ENCODE measurements at places on chromosomes 1 and 21.

GRCh38 chr1:37945743-37946702 is 830 bp downstream of the INPP5B start:
- no peak for DNase-seq

DNA sequence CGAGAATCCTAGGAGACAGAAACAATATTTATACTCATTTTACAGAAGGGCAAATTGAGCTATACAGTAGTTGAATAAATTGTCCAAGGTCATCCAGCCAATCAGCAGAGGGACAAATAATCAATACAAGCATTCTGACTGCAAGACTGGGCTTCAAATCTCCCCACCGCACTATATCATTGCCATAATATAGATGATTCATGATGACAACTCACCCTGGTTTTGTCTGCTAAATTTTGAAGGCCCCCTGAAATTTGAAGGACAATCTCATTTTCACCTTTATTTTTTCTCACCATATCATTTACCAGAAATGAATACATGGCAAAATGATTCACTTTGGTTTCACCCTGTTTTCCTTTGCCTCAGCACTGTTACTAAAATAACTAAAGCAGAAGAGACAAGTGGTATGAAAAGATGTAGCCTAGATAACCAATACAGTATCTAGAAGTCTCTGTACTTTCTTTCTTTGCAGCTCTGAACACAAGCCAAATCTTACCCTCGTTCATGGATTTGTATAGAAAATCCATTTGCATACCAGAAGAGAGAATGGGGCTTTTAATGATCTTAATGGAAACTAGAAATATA is 292.5 kb downstream of the TTLL7 start:
- no peak for DNase-seq

DNA sequence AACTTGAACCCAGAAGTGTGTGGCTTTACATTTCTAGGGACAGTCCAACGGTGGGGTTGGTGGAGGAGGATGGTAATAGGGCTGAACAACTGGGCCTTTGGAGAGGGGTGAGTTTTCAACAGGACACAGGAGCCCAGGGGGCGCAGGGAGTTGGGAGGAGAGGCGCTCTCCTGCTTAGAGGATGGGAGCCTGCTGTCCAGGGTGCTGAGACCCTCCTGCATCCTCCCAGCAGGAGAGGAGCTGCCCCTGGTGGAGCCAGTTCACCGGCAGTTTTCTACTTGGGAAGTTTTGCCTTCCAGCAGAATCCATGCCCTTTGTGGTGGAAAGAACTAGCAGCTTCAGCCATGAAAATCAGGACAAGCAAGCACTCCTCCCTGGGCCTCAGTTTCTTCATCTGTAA is 8.6 kb downstream of the KCNC4 start:
- no peak for DNase-seq

DNA sequence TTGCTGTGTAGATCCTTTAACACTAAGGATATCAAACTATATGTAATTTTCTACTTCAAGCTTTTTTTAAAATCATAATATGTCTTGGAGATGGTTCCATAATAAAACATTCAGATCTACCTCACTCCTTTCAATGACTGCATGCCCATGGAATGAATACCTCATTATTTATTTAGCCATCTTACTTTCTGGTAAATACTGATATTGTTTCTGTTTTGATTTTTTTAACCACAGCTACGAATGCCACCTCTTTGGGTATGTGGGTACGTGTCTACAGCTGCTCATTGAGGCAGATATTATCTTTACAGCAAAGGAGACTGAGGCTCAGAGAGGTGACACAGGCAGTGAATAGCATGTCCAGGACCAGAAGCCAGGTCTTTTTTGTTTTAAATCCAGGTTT is 215.7 kb downstream of the ST6GALNAC3 start:
- DNase-seq, result no peak

- DNase-seq, result no peak
Measured at GRCh38 chr1:160575112-160575664, 4.1 kb downstream of the CD84 start.

GRCh38 chr1:216095400-216095799 is 327.8 kb downstream of the USH2A start:
- DNase-seq, result no peak

Data from left forelimb (tissue), 1 donor.